ENCODE measurements at places on chromosomes 11 and 22.

DNA sequence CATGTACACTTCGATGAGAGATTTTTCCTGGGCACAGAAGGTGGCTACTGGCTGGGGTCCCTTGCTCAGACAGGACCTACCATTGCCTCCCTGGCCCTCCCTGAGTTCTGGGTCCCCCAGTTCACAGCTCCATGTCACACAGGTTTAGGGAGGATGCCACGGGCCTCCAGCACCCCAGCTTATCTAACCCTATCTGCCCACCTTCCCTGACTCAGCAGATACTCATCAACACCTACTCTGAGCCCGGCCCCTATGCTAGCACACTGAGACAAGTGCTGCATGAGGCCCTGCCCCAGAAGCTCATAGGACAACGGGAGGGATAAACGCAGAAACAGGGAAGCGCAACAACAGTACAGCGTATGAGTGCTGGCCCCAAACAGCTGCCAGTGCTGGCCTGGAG lies 9.6 kb downstream of the NAGA start:
- DNase-seq, result no peak

DNA sequence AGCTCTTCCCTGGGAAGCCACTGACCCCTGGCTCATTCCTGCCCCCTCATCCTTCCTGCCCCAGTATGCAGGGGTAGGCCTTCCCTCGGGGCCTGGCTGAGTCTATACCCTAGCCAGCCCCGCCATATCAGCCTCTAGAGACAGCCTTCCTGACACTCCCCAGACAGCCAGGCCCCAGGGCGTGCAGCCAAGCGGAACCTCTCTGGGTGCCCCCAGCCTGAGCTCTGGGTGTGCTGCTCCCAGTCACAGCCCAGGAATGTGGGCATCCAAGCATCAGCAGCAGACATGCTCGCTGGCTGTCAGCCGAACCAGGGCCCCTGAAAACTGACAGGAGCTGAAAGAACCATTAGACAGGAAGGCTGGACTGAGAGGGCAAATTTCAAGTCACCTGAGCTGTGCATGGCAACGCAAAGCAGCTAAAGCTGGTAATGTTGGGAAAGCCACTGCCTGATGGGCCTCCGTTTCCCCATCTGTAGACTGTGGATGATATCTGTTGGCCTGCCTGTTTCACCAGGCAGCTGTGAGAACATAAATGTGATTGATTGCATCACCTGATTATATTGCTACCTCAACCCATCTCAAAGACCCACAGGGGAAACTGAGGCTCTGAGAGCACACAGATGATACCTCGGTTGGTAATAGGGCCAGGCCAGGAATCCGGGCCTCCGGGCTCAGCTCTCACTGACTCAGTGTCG lies 93.2 kb downstream of the LRRC32 start:
- no peak for DNase-seq

- DNase-seq, result no peak
These were observed 16.9 kb upstream of the TMEM135 start for GRCh38 chr11:87020764-87021365.

GRCh38 chr22:30556388-30556787 lies 9.8 kb upstream of the SEC14L6 start:
- DNase-seq, result no peak

- DNase-seq, result peak; percentile 92
These were observed 10.6 kb upstream of the XBP1 start for GRCh38 chr22:28810821-28811491.

DNA sequence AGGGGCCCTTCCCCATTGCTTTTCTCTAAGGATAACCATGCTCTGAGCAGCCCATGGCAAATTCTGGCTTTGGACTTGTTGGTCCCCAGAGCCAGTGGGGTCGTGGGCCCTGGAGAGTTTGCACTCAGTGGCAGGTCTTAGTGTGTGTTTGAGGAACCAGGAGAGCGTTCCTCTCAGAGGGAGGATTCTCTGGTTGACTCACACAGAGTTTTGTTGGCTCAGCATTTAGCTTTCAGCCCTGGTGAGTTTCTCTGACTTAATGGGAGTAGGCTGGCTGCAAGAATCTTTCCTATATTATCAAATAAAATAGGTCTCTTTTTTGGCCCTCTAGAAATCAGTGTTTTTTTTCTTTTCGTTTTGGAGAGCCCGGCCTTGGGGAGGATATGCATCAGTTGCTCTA lies 20.9 kb downstream of the ST14 start:
- DNase-seq, result no peak

- DNase-seq, result no peak
These were observed 165.6 kb downstream of the ETS1 start for GRCh38 chr11:128421577-128422330.

- peak; percentile 72 for DNase-seq
These were observed at the start of gene ADM for GRCh38 chr11:10304495-10305261. TSS of gene ADM (plus strand) at chr11:10305073. CDS start at chr11:10305701, 628 bp downstream.

DNA sequence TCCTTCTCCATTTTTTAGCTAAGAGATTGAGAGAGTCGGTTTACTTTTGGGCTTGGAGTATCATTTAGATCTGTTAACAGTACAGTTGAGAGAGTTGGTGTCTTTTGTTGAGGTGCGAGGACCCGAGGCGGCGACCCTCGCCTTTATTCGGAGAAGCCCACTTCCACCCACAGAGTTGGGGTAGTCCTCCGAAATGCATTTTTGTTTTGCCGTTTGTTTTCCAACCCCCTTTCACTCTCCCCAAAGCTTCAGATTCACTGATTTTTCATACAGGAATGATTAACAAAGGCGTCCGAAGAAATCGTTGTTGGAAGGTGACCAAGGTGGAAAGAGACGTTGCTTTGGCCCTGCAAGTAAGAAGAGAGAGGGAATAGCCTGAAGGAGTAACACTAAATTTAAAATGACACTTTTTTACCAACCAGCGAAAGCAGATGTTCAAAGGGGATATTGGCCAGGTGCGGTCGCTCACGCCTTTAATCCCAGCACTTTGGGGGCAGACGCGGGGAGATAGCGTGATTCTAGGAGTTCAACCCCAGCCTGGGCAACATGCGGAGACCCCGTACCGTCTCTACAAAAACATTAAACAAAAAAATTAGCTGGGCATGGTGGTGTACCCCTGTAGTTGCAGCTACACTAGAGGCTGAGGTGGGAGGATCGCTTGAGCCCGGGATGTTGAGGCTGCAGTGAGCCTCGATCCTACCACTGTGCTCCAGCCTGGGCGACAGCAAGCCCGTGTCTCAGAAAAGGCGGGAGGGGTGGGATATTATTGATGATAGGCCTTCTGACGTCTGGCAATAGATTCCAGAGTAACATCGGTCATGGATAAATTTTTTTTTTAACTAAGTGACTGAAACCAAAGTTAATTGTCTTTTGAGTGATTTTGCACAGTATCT lies 899 bp upstream of the RAB30 start:
- no peak for DNase-seq

DNA sequence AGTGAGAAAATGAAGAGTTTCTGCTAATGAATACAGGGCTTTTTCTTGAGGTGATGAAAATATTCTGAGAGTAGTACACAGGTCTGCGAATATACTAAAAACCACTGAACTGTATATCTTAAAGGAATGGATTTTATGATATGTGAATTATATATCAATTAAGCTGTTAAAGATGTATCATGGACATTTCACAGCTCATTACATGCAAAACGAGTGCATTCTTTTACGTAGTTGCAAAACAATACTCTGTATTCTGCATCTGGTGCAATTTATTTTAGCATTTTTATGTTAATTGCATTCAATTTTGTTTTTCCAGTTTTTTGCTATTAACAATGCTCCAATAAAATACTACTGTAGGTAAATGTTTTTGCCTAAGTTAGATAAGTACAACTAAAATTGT lies 411.6 kb downstream of the DYNC2H1 start:
- no peak for DNase-seq

GRCh38 chr11:114256176-114256966 lies 39.8 kb upstream of the NNMT start:
- no peak for DNase-seq

- DNase-seq, result no peak
These were observed 107.1 kb upstream of the CD44 start for GRCh38 chr11:35031867-35032266.

GRCh38 chr11:84384731-84385130 lies 1098.6 kb upstream of the CCDC90B start:
- DNase-seq, result peak; percentile 49

- no peak for DNase-seq
These were observed 84.3 kb upstream of the SHISAL1 start for GRCh38 chr22:44396727-44397722.

- no peak for DNase-seq
These were observed 56.7 kb upstream of the PTPRJ start for GRCh38 chr11:47923667-47924066.

GRCh38 chr22:36767035-36767775 lies 8.7 kb downstream of the IFT27 start:
- no peak for DNase-seq

DNA sequence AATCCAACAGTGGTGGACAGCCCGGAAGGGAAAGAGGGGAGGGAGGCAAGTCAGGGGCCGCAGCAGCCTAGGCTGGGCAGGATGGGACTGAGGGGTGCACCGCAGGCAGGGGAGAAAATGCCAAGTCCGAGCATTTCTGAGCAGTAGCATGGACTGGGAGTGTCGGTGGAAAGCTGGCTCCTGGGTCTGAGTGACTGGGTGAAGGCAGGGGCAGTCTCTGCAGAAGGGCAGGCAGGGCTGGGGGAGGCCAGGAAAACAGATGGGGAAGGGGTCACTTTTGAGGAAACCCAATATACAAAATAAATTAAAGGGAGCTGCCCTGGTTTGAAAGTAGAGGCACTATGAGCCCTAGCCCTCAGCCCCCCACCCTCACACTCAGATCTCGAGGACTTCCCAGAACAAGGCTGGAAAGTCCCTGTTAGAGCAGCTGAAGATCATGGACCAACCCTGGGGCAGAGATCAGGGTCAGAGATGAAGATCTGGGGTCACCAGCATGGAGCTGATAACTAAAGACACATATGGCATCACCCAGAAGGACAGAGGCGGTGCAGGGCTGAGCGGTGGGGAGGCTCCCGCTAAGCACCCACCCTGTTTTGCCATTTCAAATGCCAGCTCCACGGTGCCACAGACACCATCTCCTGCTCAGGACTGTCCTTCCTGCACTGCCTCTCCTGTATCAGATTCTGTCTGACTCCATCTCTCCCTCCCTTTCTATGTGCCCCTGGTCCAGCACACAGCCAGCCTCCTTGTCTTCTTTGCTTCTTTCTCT lies 32.4 kb upstream of the ETS1 start:
- DNase-seq, result peak; percentile 34

GRCh38 chr11:23725752-23726151 lies 771.1 kb upstream of the LUZP2 start:
- no peak for DNase-seq

- DNase-seq, result peak; percentile 66
These were observed 87.5 kb upstream of the SESN3 start for GRCh38 chr11:95318498-95318897.

DNA sequence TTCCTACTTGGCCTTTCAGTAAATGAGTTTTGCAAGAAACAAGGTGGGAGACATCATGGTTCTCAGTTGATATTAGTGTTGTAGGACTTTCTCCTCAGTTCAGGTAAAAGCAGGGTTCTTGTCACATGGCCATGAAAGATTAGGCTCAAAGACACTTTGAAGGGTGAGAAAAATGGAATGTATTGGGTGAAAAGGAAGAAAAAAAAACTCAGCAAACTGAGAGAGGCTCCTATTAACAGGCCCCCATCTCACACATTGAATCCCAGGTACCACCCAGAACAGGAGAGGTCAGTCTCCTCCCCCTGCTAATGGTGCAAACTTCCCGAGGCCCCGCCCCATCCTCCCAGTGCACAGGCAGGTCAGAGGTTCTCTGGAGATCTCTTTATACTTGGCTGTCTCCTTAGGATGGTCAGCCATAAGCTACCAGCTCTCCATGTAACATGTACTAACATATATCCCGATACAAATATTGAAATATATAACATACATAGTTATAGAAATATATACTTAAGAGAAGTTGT lies 62.2 kb downstream of the MICAL2 start:
- no peak for DNase-seq

DNA sequence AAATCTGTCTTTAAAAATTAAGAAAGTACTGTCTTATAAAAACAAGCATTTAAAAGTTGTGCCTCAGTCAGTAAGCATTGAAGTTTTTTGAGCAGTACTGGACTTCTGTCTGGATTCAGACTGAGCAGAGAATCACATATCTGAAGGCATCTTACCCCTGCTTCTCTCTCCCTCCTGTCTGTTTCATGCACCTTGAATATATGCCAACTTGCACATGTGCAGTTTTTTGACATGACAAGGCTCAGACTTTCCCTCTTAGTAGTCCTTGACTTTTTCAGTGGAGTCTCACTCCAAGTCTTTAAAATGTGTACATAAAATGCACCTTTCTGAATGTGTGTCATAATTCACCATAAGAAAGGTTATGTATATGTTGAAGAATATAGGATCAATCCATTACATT lies 19.8 kb downstream of the SPECC1L start:
- no peak for DNase-seq

GRCh38 chr22:36211237-36211861 lies 9.7 kb upstream of the APOL4 start:
- peak; percentile 81 for DNase-seq

DNA sequence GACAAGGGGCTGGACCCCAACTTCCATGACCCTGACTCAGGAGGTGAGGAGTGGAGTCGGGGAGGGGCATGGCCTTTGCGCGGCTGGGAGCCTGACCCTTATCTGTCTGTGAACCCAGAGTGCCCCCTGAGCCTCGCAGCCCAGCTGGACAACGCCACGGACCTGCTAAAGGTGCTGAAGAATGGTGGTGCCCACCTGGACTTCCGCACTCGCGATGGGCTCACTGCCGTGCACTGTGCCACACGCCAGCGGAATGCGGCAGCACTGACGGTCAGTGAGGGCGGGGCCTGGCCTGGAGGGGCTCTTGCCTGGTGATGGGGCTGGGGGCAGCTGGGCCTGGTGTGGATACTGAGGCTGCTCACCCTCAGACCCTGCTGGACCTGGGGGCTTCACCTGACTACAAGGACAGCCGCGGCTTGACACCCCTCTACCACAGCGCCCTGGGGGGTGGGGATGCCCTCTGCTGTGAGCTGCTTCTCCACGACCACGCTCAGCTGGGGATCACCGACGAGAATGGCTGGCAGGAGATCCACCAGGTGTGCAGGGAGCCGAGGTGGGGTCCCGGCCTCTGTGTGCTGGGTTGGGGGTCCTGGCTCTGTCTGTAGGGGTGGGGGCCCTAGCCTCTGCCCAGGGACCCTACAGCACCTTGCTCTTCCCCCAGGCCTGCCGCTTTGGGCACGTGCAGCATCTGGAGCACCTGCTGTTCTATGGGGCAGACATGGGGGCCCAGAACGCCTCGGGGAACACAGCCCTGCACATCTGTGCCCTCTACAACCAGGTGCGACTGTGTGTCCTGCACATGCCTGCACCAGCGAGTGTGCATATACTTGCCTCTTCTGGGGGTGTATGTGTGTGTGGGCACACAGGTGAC lies 6.3 kb downstream of the SHANK3 start:
- DNase-seq, result no peak

- peak; percentile 22 for DNase-seq
These were observed 52.6 kb downstream of the PITPNB start for GRCh38 chr22:27866135-27867084.

- peak; percentile 50 for DNase-seq
These were observed at the start of gene HSPA8 for GRCh38 chr11:123061403-123062157. TSS of gene HSPA8 (minus strand) at chr11:123062136. CDS start at chr11:123061324, 812 bp downstream.

- DNase-seq, result no peak
These were observed 24.8 kb upstream of the THY1 start for GRCh38 chr11:119447664-119448242.

- DNase-seq, result no peak
These were observed 13.0 kb downstream of the MUC5B start for GRCh38 chr11:1235901-1236315.

Measured in common myeloid progenitor, CD34-positive (primary cell).